ENCODE measurements at places on chromosomes 16 and 17.

- no peak for DNase-seq
- no peaks in the 10 kb centered on the region for H3K36me3 ChIP-seq
- peaks cover 7% of the 10 kb centered on the region for H3K4me1 ChIP-seq
- no peak overlapping the region for H3K27ac ChIP-seq
Observed at GRCh38 chr16:72793017-72793416, 254.9 kb downstream of the ZFHX3 start.

DNA sequence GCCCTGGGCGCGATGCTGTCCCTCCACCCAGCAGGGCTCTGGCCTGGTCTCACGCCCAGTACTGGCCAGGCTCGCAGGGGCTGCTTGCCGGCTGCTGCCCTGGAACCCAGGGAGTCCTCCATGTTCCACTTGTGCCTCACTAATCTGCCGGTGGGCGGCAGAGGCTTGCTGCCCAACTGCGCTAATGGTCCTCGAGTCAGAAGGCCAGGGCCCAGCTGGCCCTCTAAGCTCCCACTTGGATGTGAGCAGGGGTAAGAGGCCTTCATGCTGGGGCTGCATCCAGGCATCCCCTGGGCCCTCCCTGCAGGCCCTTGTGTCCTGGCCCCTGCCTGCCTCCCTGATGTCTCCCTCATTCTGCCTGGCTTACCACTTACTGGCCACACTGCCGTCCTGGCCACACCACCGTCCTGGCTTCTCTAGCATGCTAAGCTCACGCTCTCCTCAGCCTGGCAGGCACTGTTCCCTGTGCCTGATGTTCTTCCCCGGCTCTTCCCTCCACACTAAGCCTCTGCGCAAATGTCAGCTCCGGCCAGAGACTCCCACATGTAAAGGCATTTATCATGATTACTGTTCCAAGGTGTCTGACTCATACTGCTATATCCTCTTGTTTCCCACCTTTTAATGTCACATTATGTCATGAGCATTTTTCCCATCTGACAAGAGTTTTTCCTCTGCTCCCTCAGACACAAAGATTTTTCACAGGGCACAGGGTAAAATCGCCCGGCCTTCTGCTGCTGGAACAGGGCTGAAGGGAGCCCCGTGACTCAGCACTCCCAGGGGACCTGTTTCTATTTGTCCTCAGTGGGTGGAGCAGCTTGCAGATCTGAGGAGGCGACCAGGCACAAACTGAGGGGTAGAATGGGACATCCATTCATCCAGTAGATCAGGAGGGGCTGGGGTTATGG is 15.9 kb downstream of the B9D1 start:
- H3K27me3 ChIP-seq = no peaks in the 10 kb centered on the region
- no peak overlapping the region for H3K4me3 ChIP-seq
- H3K27ac ChIP-seq = no peak overlapping the region
- no peaks in the 10 kb centered on the region for H3K36me3 ChIP-seq
- DNase-seq = no peak
- no peaks in the 10 kb centered on the region for H3K4me1 ChIP-seq

GRCh38 chr17:57086069-57086930 is 1.3 kb downstream of the AKAP1 start:
- peak overlapping the region; percentile 49 for H3K27ac ChIP-seq
- H3K36me3 ChIP-seq = no peaks in the 10 kb centered on the region
- no peaks in the 10 kb centered on the region for H3K27me3 ChIP-seq
- peak; percentile 1 for DNase-seq
- peak overlapping the region; percentile 84 for H3K4me3 ChIP-seq

DNA sequence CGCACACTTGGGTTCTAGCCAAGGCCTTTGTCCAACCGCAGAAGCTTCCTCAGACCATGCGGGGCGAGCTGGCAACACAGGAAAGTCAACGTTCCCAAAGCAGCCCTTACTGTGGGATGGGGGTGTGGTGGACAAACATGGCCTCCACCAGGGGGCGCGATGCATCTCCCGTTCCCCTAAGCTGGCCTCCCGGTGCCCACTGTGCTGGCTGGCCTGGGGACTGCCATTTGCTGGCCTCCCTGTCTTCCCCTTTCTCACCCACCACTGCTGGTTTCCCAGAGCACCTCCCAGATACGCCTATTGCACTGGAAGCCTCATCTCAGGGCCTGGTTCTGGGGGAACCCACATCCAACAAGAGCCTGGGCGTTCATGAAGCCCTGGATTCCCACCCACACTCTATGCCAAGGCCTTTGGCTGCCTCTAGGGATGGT is 145.3 kb downstream of the IRF8 start:
- DNase-seq = peak; percentile 24
- H3K27me3 ChIP-seq = no peaks in the 10 kb centered on the region
- H3K4me3 ChIP-seq = no peak overlapping the region
- no peak overlapping the region for H3K27ac ChIP-seq

DNA sequence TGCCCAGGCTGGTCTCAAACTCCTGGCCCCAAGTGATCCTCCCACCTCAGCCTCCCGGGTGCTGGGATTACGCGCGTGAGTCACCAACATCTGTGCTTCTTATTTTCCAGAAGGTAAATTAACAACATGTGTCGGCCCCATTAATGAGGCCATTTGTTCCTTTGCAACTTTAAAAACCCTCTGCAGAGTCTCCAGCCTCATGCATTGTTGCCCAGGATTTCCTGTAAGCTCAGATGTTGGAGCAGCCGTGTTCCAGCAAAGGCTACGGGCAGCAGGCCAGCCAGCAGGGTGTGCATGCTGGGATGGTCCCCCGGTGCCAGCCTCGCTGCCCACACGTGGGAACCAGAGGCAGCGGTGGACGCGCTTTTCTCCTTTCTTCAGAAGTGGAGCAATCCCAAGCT is 19.1 kb upstream of the HEXD start:
- no peaks in the 10 kb centered on the region for H3K4me1 ChIP-seq
- no peak overlapping the region for H3K4me3 ChIP-seq
- H3K27ac ChIP-seq = no peak overlapping the region

DNA sequence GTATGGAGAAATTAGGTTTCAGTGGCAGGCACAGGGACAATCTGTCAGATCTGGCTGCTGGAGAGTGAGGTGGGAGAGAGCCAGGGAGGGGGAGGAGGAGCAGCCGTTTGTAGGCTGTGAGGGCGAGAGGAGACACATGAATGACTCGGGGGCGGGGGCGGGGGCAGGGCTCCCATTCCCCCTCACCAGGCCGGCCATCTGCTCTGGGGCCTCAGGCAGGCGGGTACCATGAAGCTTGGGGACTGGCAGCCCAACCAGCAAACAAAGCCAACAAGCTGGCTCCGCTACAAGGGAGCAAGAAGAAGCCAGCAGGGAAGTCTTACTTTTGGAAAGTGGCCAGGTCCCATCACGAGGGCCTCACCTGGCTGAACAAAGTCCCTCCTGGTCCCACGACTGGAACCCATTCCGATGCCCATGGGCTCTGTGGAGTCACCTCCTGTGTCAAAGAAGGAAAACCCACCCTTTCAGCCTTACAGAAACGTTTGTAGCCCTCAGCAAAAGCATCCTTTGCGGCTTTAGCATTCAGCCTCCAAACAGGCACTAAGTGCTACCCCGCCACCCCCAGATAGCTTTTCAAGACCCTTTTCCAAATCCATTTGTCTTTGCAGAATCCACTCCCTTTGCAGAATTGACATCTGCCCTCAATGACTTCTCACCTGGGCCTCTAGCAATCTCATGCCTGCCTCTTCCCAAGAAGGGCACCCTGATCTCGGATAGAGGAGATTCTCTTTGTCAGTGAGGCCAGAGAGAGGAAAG is 9.2 kb upstream of the SSTR2 start:
- no peak overlapping the region for H3K27ac ChIP-seq
- DNase-seq = no peak
- peaks cover 5% of the 10 kb centered on the region for H3K4me1 ChIP-seq

DNA sequence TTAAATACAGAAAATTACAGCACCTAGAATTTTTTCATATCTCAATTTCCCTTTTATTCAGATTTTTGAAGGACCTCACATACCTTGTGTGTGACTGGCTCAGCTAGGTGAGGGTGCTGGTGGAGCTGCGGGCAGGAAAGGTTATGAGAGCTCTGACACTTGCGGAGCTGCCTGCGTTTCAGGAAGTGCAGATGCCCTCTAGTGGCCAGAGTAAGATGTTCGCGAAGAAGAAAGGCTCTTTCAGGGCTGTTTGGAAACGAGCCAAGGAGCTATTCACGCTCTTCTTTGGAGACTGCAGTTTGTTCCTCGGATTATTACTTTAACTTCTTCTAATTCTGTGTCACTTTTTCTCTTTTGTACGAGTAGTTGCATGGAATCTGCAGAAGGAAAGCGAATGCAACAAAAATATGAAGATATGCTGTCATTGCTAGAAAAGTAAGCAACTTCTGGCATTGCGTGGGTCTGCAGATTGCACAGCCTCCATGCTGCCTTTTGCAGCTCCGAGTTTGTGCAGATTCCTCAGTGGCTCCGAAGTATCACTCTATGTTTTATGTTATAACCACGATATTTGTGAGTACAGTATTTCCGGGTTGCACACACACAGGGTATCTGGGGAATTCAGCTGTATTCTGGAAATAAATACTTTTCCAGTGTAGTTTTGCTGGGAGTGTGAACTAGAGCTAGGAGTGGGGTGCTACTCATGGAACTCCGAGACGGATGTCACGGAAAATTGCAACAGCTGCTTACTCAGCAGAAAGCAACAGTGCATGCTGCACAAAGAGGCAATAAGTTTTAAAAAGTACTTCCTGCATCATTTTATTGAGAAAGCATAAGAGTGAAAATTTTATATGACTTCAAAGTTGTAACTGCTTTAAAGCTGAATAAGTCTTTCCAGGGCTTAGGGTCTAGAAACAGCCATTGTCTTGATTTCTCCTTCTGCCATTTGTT is 46.3 kb downstream of the DNAH9 start:
- H3K4me3 ChIP-seq = no peak overlapping the region
- peak; percentile 15 for DNase-seq
- no peaks in the 10 kb centered on the region for H3K4me1 ChIP-seq
- H3K27me3 ChIP-seq = no peaks in the 10 kb centered on the region
- H3K36me3 ChIP-seq = no peaks in the 10 kb centered on the region

- H3K27me3 ChIP-seq = peaks cover 18% of the 10 kb centered on the region
- H3K4me3 ChIP-seq = no peak overlapping the region
- H3K36me3 ChIP-seq = no peaks in the 10 kb centered on the region
- H3K4me1 ChIP-seq = no peaks in the 10 kb centered on the region
Observed at GRCh38 chr16:70592106-70592571, 54.2 kb upstream of the IL34 start.

DNA sequence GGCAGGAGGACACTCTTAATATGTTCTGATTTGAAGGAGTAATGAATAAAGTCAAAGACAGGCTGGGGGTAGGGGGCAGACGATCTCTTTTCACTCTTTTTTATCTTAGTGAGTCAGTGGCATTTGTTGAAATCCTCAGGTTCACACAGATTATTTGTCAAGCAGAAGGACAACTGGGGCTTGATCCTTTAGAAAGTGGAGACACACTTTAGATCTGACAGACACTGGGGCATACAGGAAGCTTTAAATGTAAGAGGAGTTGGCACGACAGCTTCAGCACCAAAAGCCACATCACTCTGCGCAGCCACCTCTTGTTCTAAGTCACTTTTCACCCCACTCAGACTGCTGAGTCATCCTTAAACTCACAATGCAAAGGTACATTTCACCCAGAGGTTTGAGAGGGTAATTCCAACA is 121.5 kb downstream of the STXBP4 start:
- H3K4me1 ChIP-seq = peaks cover 9% of the 10 kb centered on the region
- H3K27me3 ChIP-seq = no peaks in the 10 kb centered on the region
- H3K4me3 ChIP-seq = no peak overlapping the region
- no peaks in the 10 kb centered on the region for H3K36me3 ChIP-seq
- peak overlapping the region; percentile 64 for H3K27ac ChIP-seq

- peaks cover 3% of the 10 kb centered on the region for H3K4me1 ChIP-seq
- H3K27me3 ChIP-seq = no peaks in the 10 kb centered on the region
Observed at GRCh38 chr17:58367461-58367860, 15.5 kb upstream of the SUPT4H1 start.

- no peaks in the 10 kb centered on the region for H3K27me3 ChIP-seq
- H3K4me3 ChIP-seq = no peak overlapping the region
- H3K4me1 ChIP-seq = no peaks in the 10 kb centered on the region
- no peaks in the 10 kb centered on the region for H3K36me3 ChIP-seq
- DNase-seq = no peak
Observed at GRCh38 chr16:78405040-78405439, 305.6 kb downstream of the WWOX start.

DNA sequence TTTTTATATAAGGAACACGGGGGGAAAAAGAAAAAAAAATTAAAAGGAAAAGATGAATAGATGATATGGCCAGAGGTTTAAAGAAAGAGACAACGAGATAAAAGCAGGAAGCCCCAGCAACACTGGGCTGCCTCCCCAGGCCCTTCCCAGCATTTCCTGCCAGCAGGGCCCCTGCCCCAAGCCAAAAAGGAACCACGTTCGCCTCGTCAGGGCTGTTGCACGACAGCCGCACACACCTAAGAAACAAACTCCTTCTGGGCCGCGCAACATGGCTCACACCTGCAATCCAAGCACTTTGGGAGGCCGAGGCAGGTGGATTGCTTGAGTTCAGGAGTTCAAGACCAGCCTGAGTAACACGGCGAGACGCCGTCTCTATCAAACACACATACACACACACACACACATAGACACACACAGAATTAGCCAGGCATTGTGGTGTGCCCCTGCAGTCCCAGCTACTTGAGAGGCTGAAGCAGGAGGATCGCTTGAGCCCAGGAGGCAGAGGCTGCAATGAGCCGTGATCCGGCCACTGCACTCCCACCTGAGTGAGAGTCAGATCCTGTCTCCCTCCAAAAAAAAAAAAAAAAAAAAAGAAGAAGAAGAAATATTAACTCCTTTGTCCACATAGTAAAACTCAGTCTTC is 83.0 kb downstream of the ANKRD11 start:
- peak; percentile 30 for DNase-seq
- no peaks in the 10 kb centered on the region for H3K36me3 ChIP-seq
- H3K27me3 ChIP-seq = no peaks in the 10 kb centered on the region
- peak overlapping the region; percentile 43 for H3K27ac ChIP-seq
- peaks cover 98% of the 10 kb centered on the region for H3K4me1 ChIP-seq
- no peak overlapping the region for H3K4me3 ChIP-seq

DNA sequence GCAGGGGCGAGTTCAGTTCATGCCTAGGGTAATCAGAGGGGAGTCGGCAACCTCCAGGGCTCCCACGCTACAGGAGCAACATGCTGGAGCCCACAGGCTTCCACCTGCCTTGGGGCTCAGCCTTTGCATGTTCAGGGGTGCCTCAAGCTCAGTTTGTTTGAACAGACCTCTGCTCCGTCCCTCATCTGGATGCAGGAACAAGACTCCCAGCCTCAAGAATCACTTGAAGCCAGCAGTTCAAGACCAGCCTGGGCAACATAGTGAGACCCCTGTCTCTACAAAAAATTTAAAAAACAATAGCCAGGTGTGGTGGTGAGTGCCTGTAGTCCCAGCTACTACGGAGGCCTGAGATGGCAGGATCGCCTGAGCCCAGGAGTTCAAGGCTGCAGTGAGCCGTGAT is 4.9 kb upstream of the HSD11B2 start:
- no peak overlapping the region for H3K27ac ChIP-seq
- H3K4me1 ChIP-seq = no peaks in the 10 kb centered on the region
- peaks cover 64% of the 10 kb centered on the region for H3K27me3 ChIP-seq
- no peaks in the 10 kb centered on the region for H3K36me3 ChIP-seq
- no peak overlapping the region for H3K4me3 ChIP-seq

All from T-cell (primary cell).